Effector memory CD4-positive, alpha-beta T cell (primary cell): ENCODE measurements at places on chromosomes 16 and 17.

DNA sequence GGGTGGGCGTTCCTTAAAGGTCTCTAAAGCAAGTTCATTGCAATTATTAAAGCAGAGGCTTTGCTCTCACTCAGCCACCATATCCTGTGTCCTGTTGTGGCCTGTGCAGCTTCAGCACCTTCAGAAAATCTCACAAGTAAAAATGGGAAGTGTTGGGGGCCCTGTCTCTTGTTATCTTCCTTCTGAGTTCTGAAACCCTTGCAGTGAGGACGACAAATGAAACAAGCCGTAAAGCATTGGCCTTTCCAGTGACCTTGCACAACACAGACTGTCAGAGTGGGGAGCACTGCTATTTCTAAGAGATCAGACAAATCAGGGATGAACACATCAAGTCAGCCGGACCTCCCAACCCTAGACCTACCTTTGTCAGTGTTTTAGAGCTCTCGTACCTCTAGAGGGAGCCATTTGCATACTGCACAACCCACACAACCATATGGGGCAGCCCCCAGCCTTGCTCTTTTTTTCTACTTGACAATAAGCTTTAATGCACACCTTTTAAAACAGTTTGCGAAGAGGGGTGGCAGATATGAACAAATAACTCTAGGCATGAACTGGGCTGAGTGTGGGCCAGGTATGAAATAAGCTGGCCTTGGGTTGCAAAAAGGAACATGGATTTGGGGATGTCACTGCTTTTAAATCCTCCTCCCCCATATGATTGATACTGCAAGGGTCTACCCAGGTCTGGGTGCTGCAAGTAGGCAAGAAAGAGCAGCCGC lies 89.8 kb downstream of the KATNIP start:
- no peak for DNase-seq

DNA sequence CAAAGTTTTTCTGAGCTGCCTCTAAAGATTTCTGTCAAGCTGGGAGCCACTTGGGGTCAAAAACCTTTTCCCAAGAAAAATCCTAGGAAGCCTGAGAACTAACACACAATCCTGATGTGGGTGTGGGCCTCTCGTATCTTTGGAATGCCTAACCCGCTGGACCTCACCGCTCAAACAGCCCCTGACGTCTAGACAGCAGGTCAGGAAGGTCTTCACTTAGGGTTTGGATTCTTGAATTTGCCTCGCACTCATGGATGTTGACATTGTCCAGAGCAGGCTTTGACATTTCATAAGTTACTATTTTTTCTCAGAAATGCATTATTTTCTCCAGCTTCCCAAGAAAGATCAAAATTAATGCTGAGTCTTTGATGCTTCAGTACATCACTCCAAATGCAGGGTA lies 18.9 kb downstream of the TEX2 start:
- DNase-seq, result no peak

DNA sequence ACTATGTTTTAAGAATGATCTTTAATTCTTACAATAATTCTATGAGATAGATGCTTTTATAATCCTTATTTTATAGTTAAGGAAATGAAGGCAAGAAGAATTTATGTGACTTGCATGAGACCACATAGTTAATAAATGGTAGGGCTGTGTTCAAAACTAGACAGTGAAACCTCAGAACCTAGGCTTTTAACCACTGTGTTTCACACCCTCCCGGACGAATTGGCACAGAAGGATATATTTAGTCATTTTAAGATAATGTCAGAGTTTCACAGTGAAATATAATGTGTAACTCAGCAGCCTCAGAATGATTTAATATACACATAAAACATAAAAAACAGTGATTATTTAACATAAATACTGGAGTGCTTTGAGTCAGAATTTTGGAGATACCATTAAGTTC lies 57.0 kb downstream of the NSRP1 start:
- no peak for DNase-seq

DNA sequence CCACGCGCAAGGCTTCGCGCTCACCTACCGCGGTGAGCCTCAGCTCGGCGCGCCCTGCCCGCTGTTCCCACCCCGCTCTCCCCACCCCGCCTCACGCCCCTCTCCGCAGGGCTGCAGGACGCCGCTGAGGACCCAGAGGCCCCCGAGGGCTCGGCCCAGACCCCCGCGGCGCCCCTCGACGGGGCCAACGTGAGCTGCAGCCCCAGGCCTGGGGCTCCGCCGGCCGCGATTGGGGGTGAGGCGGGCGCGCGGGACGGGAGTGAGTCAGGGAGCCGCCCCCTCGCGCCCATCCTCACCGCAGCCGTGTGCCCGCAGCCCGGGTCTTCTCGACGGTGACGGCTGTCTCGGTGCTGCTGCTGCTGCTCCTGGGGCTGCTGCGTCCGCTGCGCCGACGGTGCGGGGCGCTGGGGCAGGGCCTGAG lies 1.9 kb upstream of the PAQR4 start:
- DNase-seq, result no peak

DNA sequence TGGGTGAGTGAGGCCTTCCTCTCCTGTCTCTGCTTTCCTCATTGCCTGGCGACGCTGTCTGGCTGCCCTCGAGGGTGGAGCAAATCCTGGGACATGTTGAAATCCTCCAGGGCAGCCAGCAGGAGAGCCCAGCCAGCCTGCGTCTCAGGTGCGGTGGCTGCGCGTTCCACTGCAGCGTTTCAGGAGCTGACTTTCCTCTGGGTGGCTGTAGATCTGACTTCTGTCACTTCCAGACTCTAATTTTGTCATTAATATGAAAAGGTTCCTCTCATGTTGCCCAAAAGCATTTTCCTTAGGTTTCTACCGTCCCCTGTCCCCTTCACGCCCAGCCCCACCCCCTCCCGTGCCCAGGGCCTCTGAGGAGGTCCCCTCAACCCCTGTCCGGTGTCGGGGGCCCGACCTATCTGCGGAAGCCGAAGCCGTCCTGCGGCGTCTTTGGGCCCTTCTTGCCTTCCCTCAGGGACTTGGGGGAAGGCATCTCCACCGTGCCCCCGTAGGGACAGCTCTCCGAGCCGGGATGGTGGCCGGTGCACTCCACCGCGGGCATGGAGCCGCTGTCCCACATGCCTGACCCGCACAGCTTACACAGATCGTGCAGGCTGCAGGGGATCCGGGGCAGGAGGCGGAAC lies 95.1 kb downstream of the TBC1D16 start:
- DNase-seq, result no peak

GRCh38 chr17:50055055-50055425 lies 870 bp upstream of the ITGA3 start:
- no peak for DNase-seq

GRCh38 chr17:6559753-6560215 lies 3.4 kb upstream of the PITPNM3 start:
- no peak for DNase-seq

DNA sequence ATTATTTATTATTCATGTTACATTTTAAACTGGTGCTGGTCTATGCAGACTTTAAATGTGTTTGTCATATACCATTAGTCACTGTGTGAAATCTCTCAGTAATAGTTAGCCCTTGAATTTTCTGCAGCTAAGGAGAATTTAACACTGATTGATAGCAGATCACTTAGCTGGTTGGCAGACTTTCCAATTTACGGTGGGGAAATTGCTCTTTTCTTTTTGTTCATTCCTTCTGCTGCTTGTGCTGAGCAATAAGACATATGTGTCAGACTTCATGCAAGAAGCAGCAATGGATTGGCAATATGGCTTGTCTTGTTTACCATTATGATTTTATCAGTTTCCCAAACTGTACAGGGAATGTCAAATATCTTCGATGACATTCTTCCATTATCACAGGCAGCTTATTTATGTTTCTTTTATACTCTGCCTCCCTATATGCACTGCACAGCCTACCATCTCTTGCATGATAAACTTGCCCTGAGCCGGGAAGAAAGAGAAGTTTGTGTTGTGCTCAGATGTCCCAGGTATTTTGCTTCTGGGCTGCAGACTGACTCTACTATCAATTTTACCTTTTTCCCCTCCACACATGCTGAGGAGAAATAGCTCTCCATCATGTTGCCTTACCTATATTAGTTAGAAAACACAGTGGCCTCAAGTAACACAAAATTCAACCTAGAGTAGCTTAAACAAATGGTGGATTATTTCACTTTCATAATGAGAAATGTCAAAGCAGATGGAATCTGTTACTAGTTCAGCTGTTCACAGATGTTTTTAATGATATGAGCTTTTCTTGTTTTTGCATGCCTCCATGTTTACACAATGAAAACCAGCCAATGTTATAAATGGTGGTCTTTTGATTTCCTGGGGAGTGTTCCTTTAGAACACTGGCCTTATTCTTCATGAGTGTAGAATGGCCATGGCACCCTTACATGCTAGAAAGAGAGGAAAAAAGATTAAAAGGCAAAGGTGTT lies 968.1 kb upstream of the GOT2 start:
- no peak for DNase-seq

DNA sequence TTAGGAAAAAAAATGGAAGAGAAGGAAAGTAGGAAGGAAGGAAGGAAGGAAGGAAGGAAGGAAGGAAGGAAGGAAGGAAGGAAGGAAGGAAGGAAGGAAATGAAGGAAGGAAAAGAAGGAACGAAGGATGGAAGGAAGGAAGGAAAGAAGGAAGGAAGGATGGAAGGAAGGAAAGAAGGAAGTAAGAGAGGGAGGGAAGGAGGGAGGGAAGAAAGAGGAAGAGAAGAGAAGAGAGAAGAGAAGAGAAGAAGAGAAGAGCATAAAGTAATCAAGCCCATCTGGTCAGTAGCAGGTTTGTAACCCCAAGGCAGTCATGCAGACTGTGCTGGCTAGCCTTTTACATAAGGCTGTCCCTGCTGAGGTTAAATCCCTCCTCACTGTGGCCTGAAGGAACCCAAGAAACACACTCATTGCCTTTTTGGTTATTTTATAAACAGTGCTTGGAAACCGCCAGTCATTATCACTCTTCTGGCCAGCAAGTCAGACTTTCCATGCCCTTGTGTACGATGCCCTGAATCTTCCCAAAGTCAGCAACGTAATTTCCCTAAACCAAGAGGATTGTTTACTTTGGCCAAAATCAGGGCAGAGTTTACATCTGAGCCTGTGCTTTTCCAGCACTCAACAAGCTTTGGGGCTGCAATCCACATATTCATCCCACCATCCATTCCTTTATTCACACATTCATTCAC lies 409.6 kb upstream of the MAF start:
- no peak for DNase-seq

DNA sequence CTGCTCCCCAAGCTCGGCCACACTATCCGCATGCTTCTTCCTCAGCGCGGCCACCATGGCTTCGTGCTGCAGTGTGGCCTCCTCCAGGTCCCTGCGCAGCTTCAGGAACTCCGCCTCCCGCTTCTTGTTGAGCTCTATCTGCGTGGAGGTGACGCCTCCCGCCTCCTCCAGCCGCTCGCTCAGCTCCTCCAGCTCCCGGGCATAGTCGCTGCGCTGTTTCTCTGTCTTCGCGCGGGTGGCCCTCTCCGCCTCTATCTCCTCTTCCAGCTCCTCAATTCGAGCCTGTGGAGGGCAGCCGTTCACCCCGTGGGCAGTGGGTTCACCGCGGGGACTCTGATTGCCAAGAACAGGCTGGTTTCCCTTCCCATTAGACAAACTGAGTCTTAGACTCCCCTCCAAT lies 19.0 kb downstream of the MYH3 start:
- DNase-seq, result no peak

DNA sequence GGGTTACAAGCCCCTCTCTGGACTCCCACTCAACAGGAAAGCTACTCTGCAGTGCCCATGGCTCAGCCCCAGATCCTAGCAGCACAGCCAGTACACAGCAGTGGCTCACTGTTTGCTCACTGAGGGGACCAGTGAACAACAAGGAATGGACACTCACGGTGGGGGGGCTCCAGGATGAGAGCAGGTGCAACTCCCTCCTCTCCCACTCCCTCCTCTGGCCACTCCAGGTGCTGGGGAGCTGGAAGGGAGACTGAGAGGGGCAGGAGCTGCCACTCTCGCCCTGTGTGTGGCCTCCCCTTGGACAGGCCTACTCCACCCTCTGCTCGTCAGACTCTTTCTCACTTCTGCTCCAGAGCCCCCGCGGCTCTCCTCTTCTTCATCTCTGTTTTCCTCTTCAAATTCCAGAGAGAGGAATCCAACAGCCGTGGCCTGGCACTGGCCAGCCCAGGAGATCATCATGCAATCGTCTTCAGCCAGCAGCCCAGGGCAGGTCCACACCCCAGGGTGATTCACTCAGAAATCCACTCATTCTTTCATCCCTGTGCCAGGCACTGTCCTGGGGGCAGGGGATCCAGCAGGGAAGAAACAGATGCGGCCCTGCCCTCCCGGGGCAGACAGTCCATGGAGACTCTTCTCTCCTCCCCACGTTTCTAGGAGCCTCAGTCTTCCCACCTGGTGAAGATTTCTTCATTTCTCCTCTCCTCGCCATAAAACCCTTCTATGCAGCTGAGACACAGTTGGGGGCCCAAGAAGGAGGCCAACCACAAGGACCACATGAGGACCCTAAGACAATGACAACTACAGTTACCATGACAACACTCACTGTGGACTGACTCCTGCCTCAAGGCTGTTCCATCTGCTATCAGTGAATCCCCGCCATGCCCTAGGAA lies 30.7 kb downstream of the CFAP20 start:
- DNase-seq, result no peak

DNA sequence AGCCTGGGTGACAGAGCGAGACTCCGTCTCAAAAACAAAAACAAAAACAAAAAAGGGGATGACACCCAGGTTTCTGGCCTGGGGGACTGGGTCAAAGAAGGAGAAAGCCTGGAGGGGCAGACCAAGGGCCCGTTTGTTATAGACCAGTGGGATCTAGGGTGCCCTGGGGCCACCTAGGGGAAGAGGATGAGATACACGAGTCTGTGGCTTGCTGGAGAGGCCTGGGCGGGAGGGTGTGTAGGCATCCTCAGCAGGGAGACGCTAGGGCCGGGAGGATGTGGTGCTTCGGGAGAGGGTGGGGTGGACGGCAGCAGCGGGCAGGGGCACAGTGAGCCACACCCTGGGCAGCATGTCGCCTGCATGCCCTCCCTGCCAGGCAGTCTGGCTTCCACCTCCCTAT lies 17.1 kb upstream of the CRK start:
- DNase-seq, result no peak

GRCh38 chr16:83806731-83807130 lies 1.0 kb upstream of the HSBP1 start:
- DNase-seq, result no peak

DNA sequence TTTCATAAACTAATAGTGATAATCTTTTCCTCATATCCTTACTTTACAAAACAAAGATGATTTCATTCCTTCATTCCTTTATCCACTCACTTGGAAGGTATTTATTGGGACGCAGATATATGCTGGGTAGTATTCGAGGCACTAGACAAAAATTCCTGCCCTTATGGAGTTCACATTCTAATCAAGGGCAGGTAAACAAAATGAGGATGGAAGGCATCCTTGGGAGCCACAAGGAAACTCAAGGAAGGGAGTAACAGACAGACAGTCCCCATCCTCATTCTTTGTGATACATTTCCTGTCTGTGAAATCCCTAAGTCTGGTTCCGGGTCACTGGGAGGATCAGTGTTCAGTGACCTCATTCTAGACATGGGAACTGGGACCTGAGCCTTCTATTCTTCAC lies 45.2 kb downstream of the SLC6A2 start:
- no peak for DNase-seq
